ENCODE measurements at places on chromosomes 13 and 19.
A peak's percentile ranks its signal among the peaks of the same experiment; 100 is the strongest.

GRCh38 chr13:113835461-113836270 is 28.2 kb downstream of the GAS6 start:
- DNase-seq, result peak; percentile 91

DNA sequence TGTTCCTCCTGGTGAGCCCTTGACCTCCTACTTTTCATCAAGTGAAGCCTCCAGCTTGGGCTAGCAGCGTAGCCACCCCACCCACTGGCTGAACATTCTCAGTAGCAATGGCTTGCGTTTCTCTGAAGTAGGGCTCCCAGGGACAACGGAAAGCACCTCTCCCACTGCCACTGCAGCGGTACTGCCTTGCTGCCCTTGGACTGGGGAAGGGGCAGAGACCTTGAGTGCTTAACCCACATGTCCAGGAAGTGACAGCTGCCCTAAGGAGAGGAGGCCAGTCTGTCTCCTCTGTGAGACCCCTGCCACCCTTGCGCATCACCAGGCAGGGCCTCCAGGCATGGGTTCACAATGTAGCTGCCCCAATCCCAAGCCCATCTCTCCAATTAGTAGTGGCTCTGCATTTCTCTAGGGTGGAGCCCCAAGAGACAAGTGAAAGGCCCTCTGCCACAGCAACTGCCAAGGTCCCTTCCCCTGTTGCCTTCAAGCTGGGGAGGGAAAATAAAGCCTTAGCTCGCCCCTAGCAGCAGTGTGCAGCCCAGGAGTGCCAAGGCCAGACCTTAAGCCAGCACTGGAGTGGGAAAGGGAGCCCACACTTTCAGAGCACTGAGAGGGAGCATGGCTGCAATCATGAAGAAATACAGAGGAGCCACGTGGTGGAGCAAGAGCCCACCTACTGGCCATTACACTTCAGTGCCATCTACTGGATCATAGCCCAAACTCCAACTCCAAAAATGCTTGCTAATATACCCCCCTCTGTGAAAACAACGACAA is 175.9 kb upstream of the TRPC4 start:
- peak; percentile 44 for DNase-seq

DNA sequence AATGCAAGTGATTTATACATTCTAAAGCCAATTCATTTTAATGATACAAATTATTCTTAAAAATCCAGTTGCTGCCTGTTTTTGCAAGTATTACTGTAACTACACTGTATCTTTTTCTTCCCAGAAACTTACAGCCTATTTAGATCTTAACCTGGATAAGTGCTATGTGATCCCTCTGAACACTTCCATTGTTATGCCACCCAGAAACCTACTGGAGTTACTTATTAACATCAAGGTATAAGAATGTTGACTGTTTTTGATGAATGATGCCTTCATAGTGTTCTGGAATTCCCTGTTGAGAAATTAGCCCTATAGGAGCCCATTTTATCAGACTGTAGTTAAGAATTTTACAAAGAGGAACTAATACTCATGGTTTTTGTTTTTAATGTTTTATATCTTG is 25.0 kb downstream of the ITM2B start:
- no peak for DNase-seq

GRCh38 chr13:71770710-71771109 is 96.3 kb downstream of the DACH1 start:
- no peak for DNase-seq

DNA sequence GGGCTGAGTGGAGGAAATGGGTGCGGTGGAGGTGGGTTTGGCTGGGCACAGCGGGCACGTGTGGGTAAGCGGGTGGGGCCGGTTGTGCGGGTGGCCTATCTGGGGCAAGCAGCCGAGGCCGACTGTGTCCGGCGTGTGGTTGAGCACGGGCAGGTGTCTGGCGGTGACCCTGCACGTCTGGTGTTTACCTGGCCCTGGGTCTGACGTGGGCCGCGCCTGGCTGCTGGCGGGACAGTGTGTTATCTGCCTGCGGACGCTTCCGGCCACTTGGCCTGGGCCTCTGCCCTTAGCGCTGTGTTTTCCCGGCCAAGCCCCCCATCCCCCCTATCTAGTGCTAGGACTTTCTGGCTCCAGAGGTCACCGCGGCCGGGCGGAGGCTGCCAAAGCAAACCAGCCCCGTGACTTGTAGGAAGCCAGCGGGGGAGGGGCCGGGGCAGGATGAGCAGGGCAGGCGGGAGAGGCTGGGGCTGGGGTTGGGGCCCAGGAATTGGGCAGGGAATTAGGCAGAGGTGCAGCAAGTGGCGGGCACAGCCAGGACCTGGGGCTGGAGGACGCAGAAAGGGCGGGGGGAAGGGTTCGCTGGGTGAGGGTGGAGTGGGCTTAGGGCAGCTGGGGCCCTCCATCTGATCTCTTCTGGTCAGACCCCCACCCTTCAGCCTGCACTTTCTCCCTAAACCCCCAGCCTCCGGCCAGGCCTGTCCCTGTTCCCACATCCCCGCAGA is 534 bp upstream of the HPN start:
- DNase-seq, result no peak

DNA sequence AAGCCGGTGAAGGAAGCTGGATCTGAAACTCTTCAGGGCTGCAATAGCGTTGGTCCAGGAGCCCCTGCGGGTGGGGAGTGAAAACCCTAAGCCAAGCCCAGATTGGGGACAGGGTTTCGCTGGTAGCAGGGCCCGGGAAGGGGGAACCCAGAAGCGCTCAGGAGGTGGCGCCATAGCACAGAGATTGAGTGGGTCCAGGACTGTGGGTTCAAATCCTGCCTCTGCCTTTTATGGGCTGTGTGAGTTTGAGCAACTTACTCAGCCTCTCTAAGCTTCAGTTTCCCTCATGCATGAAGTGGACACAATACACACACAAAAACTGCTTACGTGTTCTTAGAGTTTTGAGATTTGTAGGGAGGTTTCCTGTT is 8.3 kb upstream of the SYCN start:
- peak; percentile 13 for DNase-seq

DNA sequence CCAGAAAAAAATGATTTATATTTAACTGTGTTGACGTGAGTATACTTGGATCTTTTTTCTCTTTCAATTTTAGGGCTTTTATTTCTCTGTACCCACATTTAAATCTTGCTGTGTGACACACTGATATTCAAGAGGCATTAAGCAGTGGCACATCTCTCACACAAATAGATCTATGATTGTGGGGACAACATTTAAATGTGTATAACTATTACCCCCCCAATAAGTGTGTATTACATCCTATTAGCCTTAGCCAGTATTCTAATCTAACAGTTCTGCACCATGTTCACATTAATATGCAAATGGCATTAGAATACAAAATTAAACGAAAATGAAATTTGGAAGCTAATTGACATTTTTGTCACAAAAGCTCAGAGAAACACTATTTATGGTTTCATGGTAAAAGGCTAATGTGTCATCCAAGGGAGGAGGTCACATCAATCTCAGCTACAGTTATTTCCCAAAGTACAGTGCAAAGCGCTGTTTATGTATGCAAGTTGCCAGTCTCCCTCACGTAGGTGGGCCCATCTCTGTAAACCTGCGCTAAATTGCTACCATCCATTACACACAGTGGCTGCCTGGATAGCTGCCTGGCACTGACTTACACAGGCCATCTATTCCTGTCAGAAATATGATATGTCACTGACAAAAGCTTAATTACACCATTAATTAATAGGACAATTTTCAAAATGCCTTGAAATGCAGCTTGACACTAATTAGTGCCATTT is 984.7 kb upstream of the PCDH9 start:
- no peak for DNase-seq

DNA sequence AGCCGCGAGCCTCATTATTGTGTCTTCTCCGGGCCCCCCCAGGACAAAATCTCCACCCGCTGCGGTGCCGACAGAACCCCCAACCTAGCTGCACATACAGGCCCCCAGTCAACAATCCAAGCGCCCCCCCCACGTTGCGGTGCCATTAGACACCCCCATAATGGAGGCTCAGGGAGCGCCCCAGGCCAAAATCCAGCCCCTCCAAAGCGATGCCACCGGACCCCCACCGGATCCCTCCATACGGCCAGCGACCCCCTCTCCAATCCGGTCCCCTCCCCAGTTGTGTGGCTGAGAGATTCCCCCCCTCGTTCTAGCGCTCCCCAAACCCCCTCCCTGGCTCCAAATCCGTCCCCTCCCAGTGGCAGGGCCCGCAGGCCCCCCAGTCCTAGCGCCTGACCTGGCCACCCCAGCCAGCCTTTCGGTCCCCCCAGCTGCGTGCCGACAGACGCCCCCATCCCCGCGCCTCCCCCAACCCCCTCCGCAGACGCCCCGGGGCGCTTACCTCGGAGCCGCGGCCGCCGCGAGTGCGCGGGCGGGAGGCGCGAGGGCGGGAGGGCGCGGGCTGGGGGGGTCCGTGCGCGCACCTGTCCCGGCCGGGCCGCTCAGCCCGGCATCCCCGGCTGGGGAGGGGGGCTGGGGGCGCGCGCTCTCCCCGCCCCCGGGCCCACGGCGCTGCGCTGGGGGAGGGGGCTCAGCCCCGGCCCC is 21.6 kb upstream of the SEMA6B start:
- no peak for DNase-seq

- no peak for DNase-seq
Observed at GRCh38 chr19:46383171-46383815, 30.1 kb downstream of the CCDC8 start.

DNA sequence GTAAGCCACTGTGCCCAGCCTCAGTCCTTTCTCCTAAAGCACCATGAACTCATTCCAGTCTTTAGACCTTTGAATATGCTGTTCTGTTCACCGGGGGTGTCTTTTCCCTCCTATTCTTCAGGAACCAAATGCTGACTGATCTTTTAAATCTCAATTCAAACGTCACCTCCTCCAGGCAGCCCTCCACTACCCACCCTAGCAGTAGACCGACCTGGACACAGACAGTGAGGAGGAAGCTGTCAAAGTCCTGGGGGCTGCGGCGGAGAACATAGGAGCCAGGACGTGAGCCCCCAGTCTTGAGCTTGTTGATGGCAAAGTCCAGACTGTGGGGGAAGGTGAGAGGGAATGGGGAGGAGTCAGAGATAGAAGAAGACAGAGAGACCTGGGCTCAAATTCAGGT is 7.8 kb downstream of the JAK3 start:
- DNase-seq, result no peak

DNA sequence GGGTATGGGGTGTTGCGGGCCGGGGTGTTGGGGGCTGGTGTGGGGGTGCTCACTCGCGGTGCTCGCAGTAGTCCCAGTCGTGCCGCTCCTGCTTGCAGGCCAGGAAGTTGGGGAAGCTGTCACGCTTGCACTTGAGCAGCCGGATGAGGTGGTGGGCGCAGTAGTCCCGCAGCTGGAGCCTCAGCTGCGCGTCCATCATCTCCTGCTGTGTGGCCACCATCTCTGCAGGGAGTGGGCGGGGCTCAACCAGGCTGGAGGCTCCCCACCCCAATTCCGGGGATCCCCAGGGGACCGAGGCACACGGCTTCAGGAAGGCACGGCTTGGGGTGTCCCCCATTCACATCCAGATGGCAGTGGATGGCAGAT is 5.2 kb downstream of the NDUFB7 start:
- DNase-seq, result no peak

DNA sequence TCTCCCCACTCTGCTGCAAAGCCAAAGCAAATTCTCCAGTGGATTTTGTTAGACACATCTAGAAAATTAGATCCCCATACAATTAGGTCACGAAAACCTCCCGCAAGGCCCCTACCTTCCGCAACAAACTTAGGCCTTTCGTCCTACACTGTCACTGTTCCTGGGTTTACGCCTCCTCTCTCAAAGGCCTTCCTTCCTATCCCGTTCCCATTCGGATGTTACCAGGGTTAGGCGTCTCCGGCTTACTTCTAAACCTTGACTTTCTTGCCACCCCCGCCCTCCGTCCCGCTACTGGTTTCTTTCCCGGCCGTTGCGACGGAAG is 754 bp downstream of the RNF6 start:
- DNase-seq, result no peak

DNA sequence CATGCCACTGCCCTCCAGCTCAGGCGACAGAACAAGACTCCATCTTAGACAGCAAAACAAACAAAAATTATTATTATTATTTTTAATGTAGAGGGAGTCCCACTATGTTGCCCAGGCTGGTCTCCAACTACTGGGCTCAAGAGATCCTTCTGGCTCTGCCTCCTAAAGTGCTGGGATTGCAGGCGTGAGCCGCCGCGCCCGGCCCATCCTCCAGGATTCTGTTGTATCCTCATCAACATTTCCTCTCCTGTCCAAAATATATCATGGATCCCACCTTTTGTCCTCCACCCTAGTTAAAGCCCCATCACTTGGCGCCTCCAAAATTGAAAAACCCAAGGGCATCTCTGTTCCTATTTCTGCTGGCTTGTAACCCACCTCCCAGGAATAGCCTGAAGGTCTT is 1.2 kb downstream of the ZNF784 start:
- no peak for DNase-seq

GRCh38 chr13:44574466-44574855 is 1.7 kb downstream of the TSC22D1 start:
- DNase-seq, result peak; percentile 40

GRCh38 chr19:9620842-9621155 is 233 bp downstream of the ZNF561 start:
- DNase-seq, result no peak

- DNase-seq, result peak; percentile 65
Observed at GRCh38 chr13:114230117-114230516, 4.6 kb upstream of the CDC16 start.

DNA sequence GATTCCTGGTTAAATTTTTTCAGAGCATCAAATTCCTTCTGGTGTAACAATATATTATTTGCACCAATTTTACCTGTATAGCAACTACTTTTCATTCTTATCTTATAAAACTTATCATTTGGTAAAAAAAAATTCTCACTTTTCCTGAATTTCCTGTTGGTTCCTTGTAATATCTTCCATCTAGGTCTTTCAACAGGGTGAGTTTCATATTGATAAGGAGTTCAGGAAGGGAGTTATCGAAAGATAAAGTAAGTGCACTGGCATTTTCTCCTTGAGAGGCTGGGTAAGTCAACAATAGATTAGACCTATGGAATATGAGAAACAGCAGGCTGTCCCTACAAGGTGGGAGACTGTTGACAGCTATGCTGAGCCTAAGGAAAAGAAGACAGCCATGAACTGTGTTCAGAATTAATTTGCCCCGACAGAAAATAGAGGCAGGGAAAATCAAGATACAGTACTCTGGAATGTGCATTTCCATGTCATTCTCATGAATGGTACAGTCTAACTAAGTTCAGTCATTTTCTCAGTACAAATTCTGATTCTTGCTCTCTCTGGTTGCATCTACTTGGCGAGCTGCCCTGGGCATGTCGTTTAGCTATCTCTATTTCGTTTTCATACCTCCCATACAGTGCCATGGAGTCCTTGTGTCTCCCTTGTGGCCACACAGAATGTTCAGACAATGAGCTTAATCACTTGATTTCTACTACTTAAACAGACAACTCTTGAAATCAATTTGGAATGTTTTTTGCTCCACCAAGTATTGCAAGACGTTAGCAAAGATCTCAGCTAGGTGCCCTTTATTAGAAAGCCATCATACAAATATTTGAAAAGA is 9.9 kb downstream of the IGFL1 start:
- no peak for DNase-seq

GRCh38 chr13:45047394-45048310 is 58.3 kb downstream of the GPALPP1 start:
- DNase-seq, result peak; percentile 80

All from fibroblast of mammary gland (primary cell).